Thoracic aorta endothelial cell (primary cell): ENCODE measurements at places on chromosomes 16 and 17. TPM values are rescaled to one million over a fixed set of nuclear protein-coding genes. Genes with fewer than 3 reads are reported as not detected.

The PRKAR1A gene
- total RNA-seq = 260 and 268 TPM in 2 replicates

The SDR42E2 gene
- 0.07 and 0.13 TPM in 2 replicates for total RNA-seq

The TK2 gene
- 22.0 and 28.5 TPM in 2 replicates for total RNA-seq

The HLF gene
- under 0.01 and 0.22 TPM in 2 replicates for total RNA-seq

The GPR139 gene
- not detected in 2 replicates for total RNA-seq

The EFNB3 gene
- total RNA-seq = 0.36 and 0.53 TPM in 2 replicates

The SCGB1C2 gene
- total RNA-seq = not detected in 2 replicates

The GAS2L2 gene
- total RNA-seq = not detected in 2 replicates

The SLC16A5 gene
- total RNA-seq = 4.7 and 11.6 TPM in 2 replicates

The AOC2 gene
- total RNA-seq = 0.65 and 0.80 TPM in 2 replicates

The NPIPB5 gene
- total RNA-seq = 321 and 375 TPM in 2 replicates

The MPP2 gene
- total RNA-seq = 0.66 and 1.8 TPM in 2 replicates

The CCL1 gene
- not detected in 2 replicates for total RNA-seq

The CHRNE gene
- 0.13 and 0.43 TPM in 2 replicates for total RNA-seq

The BCO1 gene
- total RNA-seq = not detected in 2 replicates

The EXOC3L1 gene
- total RNA-seq = 3.3 and 4.0 TPM in 2 replicates

The PPL gene
- total RNA-seq = 0.14 and 0.27 TPM in 2 replicates

The ADAD2 gene
- total RNA-seq = not detected in 2 replicates
